Activated gamma-delta T cell treated with Interleukin-2 at 50 U/mL for 16 hours (primary cell): ENCODE measurements at places on chromosomes 3 and 15.
A peak's percentile ranks its signal among the peaks of the same experiment; 100 is the strongest.

DNA sequence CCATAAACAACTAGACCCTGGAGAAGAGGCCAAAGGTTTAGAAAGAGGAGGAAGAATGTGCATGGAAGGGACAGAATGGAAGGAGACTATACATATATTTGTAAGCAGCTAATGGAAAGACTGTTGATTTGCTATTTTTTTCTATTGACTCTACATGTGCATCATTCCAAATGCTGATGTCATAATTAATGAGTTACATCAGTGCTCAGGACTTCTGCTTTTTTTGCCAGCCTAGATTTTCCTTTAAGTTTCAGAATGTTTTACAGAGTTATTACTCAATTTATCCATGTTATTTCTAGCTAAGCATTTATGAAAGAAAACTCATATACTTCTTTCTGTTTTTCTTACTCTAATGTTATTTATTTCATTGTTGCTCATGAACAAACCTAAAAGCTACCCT, 62.6 kb upstream of the VGLL3 start:
- DNase-seq = no peak

- DNase-seq = no peak
These were observed 198.5 kb upstream of the MRPL3 start for GRCh38 chr3:131701153-131701770.

- DNase-seq = no peak
These were observed 29.5 kb downstream of the KLHL24 start for GRCh38 chr3:183664913-183665381.

- DNase-seq = no peak
These were observed 5.1 kb downstream of the CDIN1 start for GRCh38 chr15:36584511-36584910.

DNA sequence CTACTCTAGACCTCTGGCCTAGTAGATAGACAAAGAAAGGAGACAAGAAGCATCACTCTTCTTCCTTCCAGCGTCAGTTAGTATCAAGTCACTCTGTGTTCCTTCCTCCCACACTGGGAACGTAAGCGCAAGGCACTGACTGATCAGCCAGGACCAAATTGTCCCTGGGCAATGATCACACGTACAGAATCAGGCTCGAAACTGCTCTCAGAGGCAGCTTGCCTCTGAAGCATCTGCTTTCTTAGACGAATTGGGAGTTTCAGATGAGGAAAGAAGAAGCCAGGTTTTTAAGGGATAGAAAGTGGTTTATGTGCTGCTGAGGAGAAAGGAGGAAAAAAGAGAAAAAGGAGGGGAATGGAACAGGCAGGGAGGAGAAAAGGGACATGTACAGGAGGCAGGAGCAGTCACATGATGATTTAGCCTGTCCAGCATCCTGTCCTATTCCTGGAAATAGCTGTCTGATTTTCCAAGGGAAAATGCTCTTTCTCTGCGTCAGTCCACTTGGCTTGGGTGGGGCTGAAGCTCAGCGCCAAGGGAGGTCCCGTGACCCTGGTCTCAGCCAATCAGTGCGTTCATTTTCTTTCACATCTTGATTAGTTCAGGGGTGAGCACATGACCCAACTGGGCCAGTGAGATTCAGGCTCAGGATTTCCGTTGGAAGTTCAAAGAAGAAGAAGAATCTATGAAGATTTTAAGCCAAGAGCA, 102.0 kb upstream of the PRICKLE2 start:
- no peak for DNase-seq

GRCh38 chr15:39367596-39367995, 213.3 kb upstream of the THBS1 start:
- DNase-seq = no peak

- DNase-seq = peak; percentile 17
These were observed 818 bp downstream of the SLC4A7 start for GRCh38 chr3:27483117-27484014.

DNA sequence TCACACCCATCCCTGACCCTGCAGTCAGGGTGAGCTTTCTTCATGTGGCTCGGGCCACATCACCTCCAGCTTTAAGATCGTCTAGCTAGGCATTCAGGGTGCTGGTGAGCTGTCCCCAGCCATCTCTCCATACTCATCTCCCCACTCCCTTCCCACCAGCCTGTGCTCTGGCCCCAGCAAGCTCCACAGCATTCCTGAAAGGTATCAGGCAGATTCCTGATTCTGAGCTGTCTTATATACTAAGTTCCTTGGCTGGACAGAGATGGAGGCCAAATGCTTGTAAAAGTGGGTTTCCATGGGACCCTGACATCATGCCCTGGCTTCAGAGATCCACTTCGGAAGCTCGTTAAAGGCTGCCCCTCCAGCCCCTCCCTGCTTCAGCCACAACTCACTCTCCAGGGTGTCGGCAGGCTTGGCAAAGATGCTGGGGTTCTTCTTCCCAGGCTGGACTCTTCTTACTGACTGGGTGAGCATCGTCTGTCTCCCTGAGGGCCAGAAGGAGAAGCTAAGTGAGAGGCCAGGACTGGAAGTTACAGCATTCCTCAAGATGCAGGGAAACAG, 3.9 kb downstream of the CILP start:
- no peak for DNase-seq

- DNase-seq = no peak
These were observed 305.3 kb downstream of the SATB1 start for GRCh38 chr3:18119866-18120265.

GRCh38 chr3:133663569-133664313, 2.0 kb upstream of the TOPBP1 start:
- peak; percentile 8 for DNase-seq

GRCh38 chr3:22724420-22724819, 478.7 kb upstream of the UBE2E2 start:
- DNase-seq = no peak

DNA sequence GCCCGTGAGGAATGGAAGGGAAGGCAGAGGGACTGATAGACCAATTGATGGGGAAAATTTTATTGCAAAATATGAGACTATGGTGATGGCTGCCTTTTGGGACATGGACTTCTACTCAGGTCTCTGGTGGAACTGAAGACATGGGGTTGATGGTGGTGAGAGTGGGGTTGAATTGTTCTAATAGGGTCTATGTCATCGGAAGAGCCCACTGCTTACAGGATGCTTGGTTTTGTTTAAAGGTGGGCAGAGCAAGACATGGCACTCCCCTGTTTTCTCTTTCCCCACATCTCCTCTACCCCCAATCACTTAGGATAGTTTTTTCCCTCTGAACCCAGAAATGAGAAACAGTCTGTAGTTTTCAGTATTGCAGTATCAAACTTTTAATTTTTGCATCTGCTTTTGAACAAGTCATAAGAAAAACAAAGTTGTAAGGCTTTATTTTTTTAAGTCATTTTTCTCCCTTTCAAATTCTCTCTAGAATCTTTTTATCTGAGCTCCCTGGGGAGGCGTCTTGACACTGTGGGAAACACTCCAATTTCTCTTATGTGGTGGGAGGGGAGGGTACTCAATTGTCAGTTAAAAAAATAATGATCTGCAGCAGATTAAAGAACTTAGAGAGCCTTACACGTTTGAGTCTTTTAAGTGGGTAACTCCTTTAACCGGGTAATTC, 276.2 kb upstream of the TBC1D5 start:
- DNase-seq = no peak

- DNase-seq = no peak
These were observed 114.1 kb downstream of the SUCLG2 start for GRCh38 chr3:67540198-67540894.
